Activated CD4-positive, alpha-beta T cell treated with anti-CD3 and anti-CD28 coated beads for 36 hours (primary cell): ENCODE measurements at places on chromosomes 7 and 10.

- peak; percentile 36 for DNase-seq
These were observed 386.0 kb downstream of the KIF20B start for GRCh38 chr10:90087197-90088023.

DNA sequence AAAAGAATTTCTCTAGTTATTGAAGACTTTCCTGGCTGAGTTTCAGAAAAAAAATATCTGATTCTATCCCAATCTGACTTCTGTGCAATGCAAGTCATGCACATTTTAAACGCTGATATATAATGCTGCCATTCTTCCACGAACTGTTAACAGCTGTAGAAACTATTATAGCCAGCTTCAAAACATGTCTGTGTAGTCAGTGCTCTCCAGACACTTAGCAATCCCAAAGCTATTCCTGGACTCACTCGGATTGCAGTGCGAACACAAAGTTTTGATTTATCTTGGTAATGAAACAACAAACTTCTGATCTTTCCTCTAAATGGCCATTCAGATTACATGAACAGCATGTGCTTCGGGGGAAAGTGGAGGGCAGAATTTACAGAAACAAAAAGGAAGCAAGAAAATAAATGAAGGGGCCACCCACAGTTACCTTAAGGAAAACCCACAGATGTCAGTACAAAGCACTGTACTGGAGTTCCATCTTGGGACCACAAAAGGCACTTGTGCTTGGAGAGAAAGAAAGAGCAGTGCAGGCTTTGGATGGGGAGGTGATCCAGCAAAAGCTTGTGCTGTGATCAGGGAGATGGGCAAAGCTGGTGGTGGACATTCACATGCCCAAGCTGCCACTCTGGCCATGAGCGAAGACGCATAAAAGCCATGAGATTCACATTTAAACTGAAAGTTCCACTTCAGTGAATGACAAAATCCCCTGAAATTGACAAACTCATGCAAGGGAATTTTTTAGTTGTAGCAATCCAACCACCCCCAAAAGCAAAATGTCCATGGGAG lies 32.1 kb upstream of the ADO start:
- no peak for DNase-seq

- DNase-seq = no peak
These were observed 11.7 kb downstream of the AASS start for GRCh38 chr7:122132341-122132740.

GRCh38 chr10:79007421-79008319 lies 61.1 kb upstream of the ZMIZ1 start:
- DNase-seq = no peak

DNA sequence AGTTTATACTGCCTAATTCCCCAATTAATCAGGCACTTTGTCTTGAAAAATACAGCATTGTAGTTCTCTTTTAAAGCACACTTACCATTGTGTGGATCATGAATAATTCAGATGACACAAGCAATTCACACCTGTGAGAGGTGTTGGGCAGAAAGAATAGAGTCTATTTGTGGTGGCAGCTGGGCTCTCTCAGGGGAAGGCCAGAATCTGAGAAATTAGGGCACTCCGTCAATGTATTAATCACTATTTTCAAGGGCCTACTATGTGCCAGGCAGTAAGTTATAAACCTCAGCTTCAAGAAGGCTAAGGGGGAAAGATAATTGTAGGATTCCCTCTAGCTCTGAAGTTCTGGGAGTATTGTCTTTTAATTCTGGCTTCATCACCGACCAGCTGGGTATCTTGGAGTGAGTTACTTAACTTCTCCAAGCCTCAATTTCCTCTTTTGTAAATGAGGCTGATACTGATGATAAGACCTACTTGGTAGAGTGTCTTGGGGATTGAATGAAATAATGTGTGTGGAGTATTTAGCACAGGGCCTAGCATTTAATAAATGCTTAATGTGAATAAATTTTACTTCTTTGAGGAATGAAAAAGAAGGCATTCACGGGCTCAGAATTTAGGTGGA lies 2.5 kb downstream of the CHN2 start:
- no peak for DNase-seq

DNA sequence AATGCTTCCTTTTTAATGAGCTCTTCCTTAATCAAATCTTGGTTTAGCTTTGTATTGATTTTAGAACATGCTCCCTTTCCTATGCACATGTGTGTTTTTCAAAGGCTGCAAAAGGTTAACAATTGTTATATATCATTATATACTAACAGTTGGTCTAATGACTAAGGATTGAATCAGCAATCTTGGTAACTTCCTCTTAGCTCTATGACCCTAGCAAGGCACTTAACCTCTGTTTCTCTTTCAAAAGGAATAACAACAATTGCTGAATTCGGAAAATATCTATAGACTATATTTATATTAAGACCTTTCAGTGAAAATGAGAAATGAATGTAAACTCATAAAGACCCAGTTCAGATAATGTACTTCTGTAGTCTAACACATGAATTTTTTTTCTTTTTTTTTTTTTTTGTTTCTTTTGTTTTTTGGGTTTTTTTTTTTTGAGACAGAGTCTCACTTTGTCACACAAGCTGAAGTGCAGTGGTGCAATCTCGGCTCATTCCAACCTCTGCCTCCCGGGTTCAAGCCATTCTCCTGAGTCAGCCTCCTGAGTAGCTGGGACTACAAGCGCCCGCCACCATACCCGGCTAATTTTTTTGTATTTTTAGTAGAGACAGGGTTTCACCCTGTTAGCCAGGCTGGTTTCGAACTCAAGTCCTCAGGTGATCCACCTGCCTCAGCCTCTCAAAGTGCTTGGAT lies 48.8 kb downstream of the HOXA1 start:
- no peak for DNase-seq

GRCh38 chr10:21032587-21033319 lies 135.6 kb upstream of the NEBL start:
- no peak for DNase-seq

DNA sequence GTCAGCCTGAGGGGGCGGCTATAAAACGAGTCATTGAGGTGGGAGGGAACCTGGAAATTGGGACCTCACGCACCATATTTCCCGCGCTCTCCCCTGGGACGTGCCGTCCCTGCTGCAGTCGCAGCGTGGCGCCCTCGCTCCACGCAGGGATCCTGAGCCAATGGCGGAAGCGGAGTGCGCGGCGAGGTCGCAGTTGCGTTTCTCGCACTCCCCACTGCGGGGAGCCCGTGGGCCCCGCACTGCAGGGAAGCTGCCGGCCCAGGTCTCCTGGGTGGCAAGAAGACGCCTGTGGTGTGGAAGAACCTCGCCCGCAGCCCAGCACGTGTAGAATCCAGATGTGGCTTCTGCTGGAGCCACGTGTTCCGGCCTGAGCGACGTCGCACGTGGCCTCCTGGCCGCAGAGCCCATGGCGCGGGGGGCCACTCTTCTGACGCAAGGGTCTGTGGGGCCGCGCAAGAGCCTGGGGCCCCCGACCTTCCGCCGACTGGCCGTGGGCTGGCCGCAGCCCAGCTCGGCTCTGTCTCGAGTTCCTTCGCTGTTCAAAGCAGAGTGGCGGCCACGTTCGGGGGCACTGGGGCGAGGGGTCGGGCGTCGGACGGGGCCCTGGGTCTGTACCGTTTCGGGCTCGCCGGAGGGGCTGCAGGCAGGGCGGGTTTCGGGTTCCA lies 26.4 kb downstream of the HIF1AN start:
- peak; percentile 90 for DNase-seq

DNA sequence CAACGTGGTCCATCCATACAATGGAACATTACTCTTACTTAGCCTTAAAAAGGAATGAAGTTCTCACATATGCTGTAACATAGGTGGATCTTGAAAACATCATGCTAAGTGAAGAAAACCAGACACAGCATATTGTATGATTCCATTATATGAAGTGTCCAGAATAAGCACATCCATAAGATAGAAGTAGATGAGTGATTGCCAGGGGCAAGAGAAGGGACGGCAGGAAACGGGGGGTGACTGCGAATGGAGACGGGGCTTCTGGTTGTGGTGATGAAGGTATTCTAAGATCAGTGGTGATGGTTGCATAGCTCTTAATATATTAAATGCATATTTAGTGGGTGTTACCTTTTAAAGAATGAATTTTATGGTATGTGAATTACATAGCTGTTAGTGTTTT lies 29.8 kb downstream of the UBE3C start:
- DNase-seq = no peak

GRCh38 chr7:133052826-133053225 lies 29.1 kb downstream of the CHCHD3 start:
- DNase-seq = no peak

- DNase-seq = no peak
These were observed 42.6 kb downstream of the SHH start for GRCh38 chr7:155769701-155770100.

DNA sequence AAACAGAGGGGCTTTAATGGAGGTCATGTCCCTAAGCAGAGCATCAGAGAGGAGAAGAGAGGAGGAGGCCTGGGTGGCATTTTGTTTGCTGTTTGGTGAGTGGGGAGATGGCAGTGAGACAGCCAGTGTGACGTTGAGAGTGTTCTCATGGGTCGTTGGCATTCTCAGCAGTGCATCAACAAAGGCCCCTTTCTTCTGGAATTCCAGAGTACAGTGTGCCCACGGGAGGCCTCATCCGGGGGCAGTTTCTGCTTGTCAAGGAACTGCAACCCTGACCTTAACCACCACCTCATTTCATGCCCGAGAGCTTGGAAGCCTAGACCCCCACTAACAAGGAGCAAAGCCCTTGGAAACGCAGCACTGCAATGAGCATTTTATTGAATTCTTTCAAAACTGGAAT lies 92.9 kb downstream of the CELF2 start:
- DNase-seq = no peak

DNA sequence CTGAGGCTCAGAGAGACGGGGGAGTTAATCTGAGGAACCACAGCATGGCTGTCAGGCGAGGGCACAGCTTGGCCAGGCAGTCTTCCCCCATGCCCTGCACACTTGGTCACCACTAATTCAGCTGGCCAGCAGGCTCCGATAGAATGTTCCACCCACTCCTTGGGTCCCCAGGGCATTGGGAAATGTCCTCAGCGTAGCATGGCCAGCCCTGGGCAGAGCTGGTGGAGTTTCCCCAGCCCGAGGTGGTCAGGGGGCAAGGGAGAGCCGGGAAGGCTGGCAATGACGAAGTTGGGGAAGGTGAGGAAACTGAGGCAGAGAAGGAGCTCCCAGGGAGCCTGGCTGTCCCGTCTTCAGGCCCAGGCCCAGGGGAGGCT lies 12.1 kb upstream of the GRIFIN start:
- no peak for DNase-seq

- no peak for DNase-seq
These were observed 9.2 kb downstream of the AGBL3 start for GRCh38 chr7:134995239-134996096.

- DNase-seq = no peak
These were observed 1.8 kb upstream of the WASL start for GRCh38 chr7:123750389-123751230.

GRCh38 chr10:12349629-12350166 lies 351 bp downstream of the CAMK1D start:
- no peak for DNase-seq

DNA sequence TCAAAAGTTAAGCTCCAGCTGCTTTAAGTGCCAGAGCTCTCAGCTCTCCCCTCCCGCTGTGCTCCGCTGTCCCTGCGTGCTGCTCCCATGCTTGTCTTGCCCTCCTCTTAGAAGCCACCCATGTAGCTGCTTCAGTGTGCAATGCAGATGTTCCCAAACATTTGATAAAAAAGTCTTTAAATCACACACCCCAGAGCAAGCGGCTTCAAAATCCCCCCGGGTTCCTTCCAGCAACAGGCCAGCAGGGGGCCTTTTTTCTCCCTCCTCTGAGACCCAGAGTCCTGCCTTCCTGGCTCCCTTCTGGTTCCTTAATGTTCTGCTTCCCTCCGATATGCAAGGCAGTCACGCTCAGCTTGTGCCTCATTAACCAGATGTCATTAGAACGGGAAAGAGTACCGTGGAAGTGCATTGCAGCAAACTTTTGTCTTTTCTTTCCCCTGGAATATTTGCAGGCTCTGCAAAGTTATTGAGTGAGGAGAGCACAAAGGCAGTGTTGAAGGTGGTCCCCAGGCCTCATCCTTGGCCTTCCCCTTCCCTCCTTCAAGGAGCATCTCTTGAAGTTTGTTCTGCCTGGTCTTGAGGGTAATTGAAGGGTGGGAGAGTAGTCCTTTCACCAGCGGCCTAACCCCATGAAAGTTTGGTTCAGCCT lies 25.5 kb downstream of the LDB3 start:
- DNase-seq = peak; percentile 60

- DNase-seq = peak; percentile 43
These were observed 50.7 kb downstream of the PDGFA start for GRCh38 chr7:468681-469562.

DNA sequence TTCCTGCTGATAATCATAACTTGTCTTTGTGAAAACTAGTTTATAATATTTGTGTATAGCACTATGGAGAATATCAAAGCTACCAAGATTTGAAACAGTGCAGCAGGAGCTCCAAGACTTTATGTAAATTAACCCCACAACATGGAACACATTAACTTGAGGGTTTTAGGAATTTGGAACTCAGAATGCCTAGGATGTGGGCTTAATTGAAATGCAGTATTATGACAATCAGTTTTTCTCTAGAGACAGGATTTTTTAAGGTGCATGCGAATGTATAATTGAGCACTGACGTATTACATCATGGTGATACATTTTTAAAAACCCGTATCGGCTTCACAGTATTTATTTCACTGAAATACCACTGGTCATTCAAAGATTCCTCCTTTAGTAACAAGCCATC lies 313.1 kb upstream of the DGKB start:
- DNase-seq = no peak

DNA sequence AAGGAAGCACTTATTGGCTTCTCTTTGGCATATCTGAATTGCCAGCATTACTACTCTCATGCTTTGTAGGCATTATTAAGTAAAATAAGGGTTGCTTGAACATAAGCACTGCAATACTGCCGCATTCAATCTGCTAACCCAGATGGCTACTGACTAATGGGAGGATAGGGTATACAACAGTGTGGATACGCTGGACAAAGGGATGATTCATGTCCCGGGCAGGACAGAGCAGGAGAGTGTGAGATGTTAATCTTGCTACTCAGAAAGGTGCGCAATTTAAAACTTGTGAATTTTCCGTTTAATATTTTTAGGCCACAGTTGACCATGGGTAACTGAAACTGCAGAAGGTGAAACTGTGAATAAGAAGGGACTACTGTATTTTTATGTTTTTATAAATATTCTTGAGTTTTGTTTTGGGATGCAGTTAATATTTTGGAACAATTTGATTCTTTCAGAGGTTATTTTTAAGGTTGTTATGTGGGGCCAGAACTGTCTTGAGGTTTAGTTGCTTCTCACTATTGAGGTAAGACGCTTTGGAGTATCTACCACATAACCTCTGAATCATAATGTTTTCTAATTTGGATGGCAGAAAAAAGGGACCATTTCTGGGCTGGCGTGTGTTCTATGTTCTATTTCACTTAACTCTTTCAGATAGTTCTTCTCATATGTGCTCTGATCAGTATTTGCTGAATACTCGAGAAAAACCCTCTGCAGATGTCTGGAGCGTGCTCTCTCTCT lies 75.7 kb upstream of the SYPL1 start:
- no peak for DNase-seq
